Fibroblast of mammary gland (primary cell): ENCODE measurements at places on chromosomes 2 and 18.

- DNase-seq: no peak
Observed at GRCh38 chr2:20195431-20196033, 29.4 kb downstream of the SDC1 start.

DNA sequence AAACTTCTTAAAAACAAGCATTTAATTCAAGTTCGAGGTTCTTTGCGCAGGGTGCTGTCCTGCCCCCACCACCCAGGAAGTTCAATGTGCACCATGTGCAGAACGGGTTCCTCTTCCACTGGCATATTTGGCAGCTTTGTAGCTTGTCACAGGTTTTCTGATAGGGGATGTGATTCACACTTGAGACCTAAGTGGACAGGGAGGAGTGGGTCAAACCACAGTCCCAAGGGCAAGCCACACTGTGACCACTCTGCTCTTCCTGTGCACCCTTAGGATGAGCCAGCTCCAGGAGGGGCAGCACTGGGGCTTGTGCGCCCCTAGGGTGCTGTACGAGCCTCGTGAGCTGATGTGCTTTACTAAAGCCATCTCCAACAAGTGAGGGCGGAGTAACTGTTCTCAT, 82.5 kb downstream of the TGFA start:
- DNase-seq: no peak

GRCh38 chr2:208698114-208698513, 291.5 kb downstream of the PTH2R start:
- no peak for DNase-seq

GRCh38 chr2:47456851-47457250, 53.9 kb downstream of the MSH2 start:
- no peak for DNase-seq

DNA sequence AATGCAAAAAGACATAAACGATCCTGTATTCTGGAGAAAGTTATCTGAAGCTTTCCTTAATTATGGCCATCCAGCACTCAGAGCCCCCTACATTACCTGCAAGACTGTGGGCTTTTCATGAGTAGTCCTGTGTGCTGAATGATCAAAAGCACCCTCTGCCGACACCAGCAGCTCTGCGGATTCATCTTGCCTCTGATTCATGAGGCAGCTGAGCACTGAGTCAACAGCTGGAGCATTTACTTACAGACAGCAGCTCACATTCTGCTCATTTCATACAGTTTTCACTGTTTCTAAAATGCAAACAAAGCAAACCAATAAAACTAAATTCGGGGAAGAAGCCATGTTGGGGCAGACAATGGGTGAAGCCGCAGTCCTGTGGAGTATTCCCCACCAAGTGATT, 886.5 kb downstream of the CNTNAP5 start:
- DNase-seq: no peak

DNA sequence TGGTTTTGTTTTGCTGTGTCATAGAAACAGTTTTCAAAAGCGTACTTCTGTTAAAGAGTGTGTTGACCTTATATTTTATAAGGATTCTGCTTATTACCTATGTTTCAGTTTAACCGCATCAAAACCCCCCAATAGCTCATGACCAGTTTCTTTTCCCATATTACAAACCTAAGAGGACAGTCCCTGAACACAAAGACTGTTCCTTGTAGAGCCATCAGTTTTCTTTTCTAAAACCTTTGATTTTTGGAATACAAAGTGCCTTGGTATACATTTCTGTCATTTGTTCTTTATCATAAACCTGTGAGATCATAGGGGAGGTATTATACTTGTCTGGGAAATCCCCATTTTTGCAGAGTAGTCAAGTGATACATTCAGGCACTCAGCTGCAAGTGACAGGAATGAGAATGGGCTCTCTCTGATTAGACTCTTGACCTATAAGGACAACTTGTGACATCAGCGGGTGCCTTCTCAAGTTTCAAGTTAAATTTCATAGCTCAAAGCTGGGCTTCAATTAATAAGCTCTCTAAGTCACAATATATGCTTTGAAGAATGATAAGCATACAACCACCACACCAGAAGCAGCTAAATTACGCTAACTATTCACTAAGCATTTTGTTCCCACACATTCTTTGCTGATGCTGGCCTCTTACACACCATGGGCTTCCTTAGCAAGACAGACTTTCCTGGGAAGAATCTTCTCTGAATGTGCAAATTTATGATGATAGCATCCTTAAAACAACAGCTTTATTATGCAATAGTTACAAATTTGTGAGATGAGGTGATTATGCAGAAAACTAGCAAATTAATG, 97.5 kb upstream of the CD302 start:
- DNase-seq: peak; percentile 12

DNA sequence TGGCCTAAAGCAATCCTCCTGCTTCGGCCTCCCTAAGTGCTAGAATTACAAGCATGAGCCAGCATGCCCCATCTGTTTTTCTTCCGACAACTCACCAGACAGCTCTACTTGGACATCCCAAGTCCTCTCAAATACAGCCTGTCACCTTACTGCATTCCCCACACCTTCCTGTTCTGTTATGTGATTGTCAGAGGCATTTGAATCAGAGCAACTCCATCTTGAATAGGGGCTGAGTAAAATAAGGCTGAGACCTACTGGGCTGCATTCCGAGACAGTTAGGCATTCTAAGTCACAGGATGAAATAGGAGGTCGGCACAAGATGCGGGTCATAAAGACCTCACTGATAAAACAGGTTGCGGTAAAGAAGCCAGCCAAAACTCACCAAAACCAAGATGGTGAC, 17.3 kb downstream of the ACVR1 start:
- DNase-seq: no peak

- DNase-seq: peak; percentile 28
Observed at GRCh38 chr2:1854729-1855547, 110.6 kb upstream of the PXDN start.

DNA sequence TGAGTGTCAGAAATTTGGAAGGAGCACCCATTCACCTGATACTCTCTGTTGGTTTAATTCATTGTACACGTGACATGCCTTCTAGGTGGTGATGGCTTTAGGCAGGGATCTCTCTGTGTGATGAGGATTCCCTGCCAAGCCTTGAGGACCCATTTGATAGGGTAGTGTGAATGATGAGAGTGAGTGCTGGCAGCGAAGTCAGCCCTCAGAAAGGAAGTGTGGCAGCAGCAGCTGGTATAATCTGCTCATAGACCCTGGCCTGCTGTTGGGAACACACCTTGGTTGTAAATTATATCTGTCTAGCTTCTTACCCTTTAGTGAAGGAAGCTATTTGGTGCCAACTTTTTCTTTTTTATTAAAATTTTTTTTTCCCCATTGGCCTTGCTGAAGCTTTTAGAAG, 164.5 kb downstream of the HAUS1 start:
- DNase-seq: no peak

GRCh38 chr2:122736279-122736678, 980.8 kb downstream of the TSN start:
- DNase-seq: no peak

DNA sequence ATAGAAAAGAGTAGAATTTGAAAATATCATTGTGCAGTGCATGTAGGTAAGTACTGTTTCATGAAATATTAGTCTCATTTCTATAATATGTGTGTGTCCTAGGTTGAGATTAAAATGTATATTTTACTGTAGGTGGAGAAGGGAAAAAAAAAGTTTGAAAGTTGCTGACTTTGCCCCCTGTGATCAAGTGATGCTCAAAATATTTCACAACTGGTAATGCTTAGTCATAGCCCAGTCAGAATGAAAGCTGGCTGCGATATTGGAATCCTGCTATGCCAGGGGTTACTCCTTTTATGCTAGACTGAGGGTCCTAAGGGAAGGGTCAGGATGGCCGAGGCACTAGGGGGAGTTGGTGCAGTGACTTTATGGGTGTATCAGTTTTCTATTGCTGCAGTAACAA, 19.5 kb upstream of the CFAP36 start:
- DNase-seq: peak; percentile 75

DNA sequence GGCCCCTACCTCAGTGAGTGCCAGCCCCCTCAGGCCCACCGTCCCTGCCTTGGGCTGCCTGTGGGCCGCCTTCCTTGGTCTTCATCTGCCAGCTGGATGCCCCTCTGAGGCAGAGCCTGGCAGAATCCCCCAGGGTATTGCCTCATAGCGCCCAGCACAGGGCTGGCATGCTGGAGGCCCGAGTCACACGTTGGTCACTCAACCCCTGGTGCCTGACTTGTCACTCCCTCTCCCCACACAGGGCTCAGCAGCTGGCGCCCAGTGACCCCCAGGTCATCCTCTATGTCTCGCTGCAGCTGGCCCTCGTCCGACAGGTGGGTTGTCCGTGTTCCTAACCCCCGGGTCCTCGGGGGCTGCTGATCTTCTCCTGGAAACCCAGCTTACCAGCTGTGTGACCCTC, 108.4 kb upstream of the MCFD2 start:
- DNase-seq: no peak

DNA sequence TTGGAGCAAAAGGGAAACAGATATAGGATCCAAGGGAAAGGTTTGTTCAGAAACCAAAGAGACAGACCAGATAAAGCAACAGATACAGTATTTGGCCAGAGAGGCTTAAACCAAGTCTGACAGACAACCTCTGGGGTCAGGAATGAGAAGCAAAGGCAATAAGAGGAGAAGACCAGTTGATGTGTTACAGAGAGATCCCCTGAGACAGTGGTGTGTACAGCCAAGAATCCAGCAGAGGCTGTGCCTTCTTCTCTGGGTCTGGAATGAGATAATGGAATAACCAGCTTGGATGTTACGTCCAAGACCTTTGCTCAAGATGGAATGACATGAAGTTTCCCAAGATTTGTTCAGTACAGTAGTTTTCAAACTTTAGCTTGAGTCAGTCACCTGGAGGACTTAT, 61.1 kb downstream of the MDH1 start:
- no peak for DNase-seq

DNA sequence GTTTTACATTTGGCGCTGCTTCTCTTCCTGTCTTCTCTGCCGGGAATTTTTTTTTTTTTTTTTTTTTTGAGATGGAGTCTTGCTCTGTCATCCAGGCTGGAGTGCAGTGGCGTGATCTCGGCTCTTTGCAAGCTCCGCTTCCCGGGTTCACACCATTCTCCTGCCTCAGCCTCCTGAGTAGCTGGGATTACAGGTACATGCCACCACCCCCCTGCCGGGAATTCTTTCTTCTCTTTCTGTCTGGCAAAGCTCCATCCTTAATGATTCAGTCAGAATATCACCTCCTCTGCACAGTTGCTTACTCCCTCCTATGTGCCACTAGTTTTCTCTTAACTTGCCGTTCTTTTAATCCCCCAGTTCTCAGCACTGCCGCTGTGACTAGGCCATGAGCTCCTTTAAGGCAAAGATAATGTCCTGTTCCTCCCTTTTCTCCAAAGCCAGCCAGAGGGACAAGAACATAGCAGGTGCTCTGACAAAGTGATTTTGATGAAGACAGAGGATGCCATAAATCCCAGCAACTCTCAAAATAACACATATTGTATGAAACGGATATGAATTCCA, 112.1 kb upstream of the LRATD1 start:
- no peak for DNase-seq

DNA sequence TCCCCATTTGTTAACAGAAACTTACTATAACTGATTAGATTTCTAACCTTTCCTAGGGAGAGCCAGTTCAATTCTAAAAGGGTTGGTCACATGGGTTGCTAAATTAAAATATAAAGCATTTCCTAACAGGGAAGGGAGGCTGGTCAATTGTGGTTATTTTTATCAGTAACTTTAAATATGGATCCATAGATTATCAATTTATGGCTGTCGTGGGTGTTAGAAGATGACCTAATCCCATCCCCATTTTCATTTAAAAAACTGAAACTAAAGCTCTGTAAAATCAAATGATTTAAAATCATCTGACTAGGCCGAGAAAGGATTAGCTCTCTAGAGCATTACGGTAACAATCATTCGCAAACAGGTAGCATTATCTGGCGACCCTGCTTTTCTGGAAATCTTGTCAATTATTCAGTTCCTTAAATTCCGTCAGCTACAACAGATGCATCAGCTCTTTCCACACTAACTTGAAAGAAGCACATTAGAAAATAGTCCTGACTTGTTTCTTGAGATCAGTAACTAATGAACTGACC, 953 bp upstream of the HNRNPA3 start:
- no peak for DNase-seq

GRCh38 chr2:182324665-182325064, 102.2 kb downstream of the PDE1A start:
- DNase-seq: peak; percentile 79

DNA sequence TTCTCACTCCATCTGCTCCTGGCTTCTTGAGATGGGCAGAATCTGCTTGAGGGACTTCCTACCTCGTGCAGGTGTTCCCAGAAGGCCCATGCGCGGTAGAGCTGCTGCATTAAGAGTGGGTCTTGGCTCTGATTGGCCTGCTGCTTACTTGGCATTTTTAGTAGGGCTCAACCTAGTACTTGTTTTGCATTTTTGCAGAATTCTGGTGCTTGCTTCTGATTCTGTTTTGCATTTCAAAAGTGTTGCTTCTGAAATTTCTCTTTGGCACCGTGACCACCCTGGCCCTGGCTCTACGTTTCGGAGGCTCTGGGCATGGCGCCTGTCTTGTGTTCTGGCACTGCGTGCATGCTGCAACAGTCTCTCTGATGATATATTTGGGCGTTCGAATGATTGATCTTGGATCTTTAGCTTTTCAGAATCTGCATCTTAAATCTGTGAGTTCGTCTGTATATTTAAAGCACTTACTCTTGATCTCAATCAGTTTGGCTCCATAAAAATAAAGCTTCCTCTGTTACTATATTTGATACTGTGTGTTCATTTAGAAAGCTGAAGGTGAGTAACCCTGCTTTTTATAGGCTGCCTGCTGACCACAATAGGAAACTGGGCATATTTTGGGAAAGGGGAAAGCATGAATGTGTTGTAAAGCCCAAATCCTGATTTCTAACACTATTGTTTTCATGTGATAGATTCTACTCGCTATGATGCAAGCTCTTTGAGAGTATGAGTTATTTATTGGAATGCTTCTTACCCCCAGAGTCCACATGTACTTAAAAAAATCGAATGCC, 22.2 kb downstream of the EFR3B start:
- no peak for DNase-seq

- peak; percentile 58 for DNase-seq
Observed at GRCh38 chr2:219057709-219058540, 2.8 kb downstream of the IHH start.

GRCh38 chr2:20501974-20502373, 55.1 kb downstream of the RHOB start:
- DNase-seq: peak; percentile 100

DNA sequence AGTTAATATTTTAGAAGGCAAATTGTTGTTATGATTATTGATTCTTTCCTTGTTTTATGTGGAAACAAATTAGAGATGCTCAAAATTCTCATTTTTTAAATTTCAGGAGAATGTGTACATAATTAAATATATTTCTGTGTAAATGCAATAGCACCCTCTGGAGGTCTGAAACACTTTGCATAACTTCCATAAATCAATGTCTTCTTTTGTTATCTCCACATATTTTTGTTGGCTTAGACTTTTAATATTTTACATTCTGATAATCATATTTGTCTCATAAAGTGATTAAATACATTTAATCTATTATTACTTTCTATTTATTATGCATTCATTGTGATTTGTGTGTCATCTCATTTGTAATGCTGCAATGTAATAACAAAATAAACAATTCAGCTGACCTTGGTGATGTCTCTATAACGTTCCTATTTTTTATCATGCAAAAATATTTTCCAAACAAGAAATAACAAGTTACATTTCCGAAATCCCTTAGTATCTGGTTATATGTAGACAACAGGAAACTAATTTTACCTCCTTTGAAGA, 201.8 kb upstream of the GALNT5 start:
- peak; percentile 68 for DNase-seq
